ENCODE measurements at places on chromosomes 2 and 18.
A peak's percentile ranks its signal among the peaks of the same experiment; 100 is the strongest.

DNA sequence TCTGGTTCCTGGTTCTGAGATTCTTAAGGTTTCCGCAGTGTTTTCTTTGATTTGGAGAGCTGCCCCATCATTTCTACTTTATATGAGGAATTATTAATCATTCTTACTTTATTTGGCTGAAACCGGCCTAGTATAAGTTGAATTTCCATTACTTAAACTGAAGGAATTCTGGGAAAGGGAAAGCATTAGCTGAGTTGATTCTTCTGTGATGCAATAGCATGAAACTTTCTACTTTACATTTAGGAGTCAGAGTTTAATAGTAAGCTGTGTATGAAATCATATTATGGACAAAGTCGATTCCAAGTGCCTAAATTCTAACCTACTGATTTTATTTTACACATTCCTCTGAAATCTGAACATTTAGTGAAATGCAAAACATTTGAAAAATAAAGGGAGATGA is 1269.7 kb upstream of the ZEB2 start:
- no peak for DNase-seq

- DNase-seq = no peak
These were observed 185.3 kb upstream of the MYT1L start for GRCh38 chr2:2516386-2516785.

GRCh38 chr2:85265304-85265703 is 62.5 kb downstream of the TGOLN2 start:
- no peak for DNase-seq

- no peak for DNase-seq
These were observed 95.2 kb upstream of the NCK2 start for GRCh38 chr2:105649534-105649933.

GRCh38 chr18:78627551-78628346 is 351.9 kb upstream of the SALL3 start:
- DNase-seq = no peak

DNA sequence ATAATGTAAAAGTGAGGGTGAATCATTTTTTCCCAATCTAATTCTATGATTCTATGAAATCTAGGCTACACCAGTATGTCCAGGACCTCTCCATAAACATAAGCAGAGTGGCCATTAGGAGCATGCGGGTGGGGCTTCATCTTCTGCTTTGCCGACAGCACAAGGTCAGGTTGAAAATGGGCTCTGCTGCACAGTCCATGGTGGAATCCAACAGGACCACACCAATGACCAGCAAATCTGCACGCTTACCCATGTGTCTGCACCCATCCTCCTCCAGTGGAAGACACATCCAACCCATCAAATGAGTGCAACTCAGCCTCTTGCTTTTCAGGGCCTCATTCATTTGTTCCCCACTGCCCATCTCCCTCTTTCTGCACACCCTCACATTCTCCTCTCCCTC is 43.3 kb upstream of the SKOR2 start:
- no peak for DNase-seq

- DNase-seq = no peak
These were observed 8.5 kb downstream of the SEC11C start for GRCh38 chr18:59148192-59148591.

DNA sequence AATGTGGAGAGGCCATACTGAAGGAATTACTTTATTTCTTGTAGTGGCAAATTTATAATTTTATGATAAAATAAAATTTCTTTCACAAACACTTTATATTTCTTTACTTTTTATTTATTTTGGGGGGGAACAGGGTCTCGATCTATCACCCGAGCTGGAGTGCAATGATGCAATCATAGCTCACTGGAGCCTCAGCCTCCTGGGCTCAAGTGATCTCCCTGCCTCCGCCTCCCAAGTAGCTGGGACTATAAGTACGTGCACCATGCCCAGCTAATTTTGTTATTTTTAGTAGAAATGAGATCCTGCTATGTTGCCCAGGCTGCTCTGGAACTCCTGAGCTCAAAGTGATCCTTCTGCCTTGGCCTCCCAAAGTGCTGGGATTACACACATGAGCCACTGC is 59.6 kb downstream of the SOS1 start:
- no peak for DNase-seq

GRCh38 chr18:29254123-29254522 is 1077.2 kb upstream of the CDH2 start:
- no peak for DNase-seq

DNA sequence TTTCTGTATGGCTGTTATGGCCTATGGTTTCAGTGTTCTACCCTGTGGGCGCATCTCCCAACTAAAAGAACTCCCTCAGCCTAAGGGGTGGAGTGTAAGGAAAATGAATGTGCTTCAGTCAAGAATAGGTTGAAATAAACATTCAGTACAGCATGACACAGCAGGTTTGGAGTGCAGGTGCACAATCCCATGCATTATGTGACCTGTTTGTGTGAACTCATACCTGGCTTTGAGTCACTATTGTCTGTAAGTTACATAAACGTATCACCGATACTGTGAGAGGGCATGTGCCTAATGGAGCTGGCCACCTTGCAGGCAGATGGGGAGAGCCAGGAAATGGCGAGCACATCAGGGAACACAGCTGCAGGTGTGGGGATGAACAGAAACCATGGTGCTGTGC is 216.0 kb downstream of the DSEL start:
- no peak for DNase-seq

- DNase-seq = no peak
These were observed 67.4 kb downstream of the BARD1 start for GRCh38 chr2:214742119-214742518.

GRCh38 chr2:82795446-82795845 is 1663.6 kb downstream of the SUCLG1 start:
- DNase-seq = no peak

- DNase-seq = no peak
These were observed 16.2 kb upstream of the MBD2 start for GRCh38 chr18:54240629-54241107.

DNA sequence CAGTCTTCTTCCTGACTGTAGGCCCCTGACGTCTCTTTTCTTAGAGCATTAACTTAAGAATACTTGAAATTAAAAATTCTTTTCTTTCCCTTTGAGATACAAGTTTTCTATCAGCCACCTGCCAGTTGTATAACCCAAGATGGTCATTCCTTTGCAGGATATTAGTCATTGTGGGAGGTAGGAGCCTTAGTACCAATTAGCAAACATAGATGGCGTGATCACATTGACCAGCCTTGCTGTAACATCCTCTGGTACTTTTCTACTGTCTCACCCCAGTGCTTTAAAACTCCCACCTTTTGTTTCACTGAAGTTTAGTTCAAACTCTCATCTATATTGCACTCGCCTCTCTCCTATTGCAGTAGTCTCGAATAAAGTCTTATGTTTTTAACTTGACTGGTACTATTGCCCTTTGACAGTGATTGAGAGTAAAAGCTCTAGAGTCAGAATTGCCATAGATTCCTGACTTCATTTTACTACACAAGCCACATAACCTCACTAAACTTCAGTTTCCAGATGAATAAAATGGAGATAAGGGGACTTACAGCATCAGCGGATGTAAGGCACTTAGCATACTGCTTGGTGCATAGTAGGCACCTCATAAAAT is 74.1 kb downstream of the VRK2 start:
- no peak for DNase-seq

- DNase-seq = no peak
These were observed 96.9 kb downstream of the SETBP1 start for GRCh38 chr18:44777457-44778192.

GRCh38 chr2:55052129-55053061 is 2.1 kb upstream of the RTN4 start:
- DNase-seq = peak; percentile 44

DNA sequence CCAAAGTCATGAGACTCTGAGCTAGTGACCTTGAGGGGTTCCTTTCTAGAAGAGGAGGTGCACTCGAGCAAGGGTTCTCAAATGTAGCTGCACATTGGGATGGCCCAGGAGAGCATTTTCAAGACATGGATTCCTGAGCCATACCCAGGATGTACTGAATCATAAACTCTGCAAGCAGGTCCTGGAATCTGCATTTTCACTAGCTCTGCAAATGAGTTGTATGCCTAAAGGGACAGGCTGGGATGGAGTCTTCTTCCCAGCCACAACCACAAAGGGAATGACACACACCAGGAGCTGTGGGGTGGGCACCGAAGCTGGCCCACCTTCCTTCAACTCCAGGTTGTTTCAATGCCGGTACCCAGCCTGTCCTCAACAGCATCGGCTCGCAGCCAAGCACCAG is 90.6 kb downstream of the GALNT14 start:
- no peak for DNase-seq

DNA sequence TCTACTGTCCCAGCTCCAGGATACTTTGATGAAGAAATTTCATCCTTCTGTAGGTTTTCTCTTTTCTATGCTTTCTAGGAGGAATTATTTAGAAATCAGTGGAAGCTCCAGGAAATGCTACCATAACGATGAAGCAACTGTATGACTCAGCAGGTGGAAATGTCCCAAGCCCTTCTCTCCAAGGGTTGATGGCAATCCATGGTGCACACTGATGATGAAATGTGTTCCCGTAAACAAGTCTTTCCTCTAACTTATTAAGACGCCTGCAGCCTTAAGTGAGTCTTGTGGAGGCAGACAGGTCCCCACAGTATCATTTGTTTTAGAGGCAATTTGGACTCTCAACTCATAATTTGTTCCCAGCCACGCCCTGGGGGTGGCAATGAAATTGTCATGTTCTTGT is 777.6 kb upstream of the SOX11 start:
- DNase-seq = no peak

DNA sequence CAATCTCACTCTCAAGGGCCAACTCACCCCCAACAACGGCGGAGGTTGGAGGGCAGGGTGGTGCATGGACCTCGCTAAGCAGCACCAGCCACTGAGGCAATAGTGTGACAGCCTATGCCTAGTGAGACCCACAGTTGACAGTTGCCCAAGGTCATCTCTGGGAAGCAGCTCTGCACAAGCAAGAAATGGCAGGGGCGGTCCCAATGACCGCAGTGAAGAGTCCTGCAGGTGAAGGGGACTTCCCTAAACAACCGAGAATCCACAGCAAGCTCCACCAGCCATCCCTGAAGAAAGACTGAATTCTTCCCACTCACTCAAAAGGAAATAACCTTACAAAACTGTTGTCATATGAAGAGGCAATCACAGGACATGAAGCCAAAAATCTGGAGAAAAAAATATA is 313.4 kb upstream of the ID2 start:
- no peak for DNase-seq

DNA sequence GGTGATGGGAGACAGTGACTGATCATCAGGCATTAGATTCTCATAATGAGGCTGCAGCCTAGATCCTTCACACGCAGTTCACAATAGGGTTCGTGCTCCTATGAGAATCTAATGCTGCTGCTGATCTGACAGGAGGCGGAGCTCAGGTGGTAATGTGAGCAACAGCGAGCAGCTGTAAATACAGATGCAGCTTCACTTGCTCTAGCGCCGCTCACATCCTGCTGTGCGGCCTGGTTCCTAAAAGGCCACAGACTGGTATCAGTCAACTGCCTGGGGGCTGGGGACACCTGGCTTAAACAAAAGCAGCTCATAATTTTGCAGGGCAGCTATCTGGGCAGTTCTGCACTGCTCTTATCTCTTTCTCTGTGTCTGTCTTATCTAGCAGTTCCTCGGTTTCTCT is 20.4 kb upstream of the CD226 start:
- no peak for DNase-seq

- DNase-seq = no peak
These were observed 125.2 kb upstream of the COPS8 start for GRCh38 chr2:236960531-236960930.

GRCh38 chr2:28311660-28312249 is 80.9 kb upstream of the FOSL2 start:
- no peak for DNase-seq

DNA sequence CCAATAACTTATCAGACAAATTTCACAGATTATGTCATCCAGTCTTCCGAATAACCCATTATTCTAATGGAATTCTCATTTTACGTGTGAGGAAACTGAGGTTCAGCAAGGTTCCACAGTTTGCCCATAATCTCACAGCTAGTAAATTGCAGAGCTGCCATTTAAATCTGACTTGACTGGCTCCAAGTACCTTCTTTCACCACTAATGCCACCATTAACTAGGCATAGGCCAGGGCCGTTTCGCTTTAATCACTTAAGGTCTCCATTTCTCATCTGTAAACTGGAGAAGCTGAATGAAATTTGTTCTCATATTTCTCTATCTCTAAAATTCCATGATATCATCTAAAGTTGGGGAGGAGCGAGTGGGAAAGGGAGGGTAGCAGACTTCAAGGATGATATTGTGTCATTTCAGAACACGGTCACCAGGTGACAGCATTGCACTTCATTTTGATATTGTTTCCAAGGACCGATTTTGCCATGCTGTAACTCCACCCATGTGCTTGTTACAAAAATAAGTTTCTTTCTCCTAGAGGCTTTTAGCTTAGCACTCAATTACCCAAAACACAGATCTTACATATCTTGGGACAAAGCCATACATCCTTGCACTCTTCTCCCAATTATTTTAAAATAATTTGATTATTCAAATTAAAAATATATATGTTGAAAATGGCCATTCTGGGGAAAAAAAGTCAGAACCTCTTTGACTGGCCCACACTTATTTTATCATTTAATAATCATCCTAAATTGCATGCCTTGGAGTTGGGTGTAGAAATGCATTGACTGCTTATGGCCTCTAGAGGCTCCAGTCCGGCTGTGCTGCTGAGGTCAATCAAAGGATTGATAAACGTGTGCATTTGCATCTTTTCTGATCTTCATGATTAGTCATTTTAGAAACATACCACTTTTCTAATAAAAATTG is 123.8 kb downstream of the AKAIN1 start:
- peak; percentile 43 for DNase-seq

DNA sequence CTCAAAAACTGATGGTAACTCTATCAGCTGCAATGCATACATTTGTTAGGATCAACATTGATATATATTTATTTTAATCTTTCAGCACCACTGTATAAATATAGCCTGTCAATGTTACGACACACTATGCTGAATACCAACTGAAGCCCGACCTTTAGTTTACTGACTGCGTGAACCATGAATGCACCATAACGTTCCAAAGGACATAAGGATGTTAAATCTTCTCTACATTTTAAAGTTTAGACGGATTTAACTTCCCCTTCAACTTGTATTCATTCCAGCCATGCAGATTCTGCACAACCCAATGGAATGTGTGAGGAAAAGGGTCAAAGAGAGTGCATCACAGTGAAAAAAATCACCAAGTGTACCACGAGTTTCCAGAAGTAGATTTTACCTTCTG is 489.5 kb downstream of the IRS1 start:
- no peak for DNase-seq

GRCh38 chr2:233983445-233983844 is 66.3 kb downstream of the TRPM8 start:
- no peak for DNase-seq

DNA sequence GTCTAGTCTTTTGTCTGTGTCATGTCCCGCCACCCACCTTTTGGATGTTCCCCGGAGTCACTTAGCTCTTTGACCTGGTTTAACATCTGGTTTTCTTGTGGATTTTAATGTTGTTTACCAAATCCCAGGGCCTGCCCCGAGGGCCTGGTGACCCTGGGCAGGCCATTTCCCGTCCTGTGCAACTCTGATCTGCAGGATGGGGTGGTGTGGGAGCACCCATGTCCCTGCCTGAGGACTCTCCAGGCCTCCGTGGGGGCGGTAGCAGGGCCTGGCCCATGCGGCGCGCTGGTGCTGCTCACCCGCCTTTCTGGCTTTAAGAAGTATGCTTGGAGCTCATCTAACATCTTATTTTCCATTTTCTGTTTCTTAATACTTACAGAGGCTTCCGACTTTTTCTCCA is 10.7 kb downstream of the RAMP1 start:
- no peak for DNase-seq

- DNase-seq = no peak
These were observed 510.9 kb downstream of the PARD3B start for GRCh38 chr2:205056151-205056561.

GRCh38 chr2:114005110-114005783 is 115.4 kb downstream of the ACTR3 start:
- DNase-seq = no peak
